Naive thymus-derived CD4-positive, alpha-beta T cell (primary cell): ENCODE measurements at places on chromosomes 4 and X. TPM values are rescaled to one million over a fixed set of nuclear protein-coding genes. Genes with fewer than 3 reads are reported as not detected.
A peak's percentile ranks its signal among the peaks of the same experiment; 100 is the strongest.

DNA sequence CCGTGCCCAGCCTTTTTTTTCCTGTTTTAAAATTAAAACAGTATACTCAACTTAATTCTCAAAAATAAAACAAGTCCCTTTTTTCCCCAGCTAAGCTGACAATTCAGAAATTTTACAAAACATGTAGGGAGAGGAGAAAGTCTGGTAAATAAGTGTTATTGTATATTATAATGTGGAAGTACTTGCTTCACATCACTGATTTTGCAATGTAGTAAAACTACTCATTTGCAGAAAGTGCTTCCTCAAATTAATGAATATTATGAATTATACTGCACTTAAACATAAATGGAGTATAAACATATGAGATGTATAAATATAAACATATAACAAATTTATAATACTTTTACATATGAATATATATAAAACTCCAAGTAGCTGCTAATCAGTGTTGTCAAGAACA lies 11.6 kb upstream of the H2AZ1 start:
- H3K4me1 ChIP-seq, result peaks cover 5% of the 10 kb centered on the region
- DNase-seq, result no peak
- H3K27ac ChIP-seq, result no peak overlapping the region
- H3K27me3 ChIP-seq, result no peaks in the 10 kb centered on the region

DNA sequence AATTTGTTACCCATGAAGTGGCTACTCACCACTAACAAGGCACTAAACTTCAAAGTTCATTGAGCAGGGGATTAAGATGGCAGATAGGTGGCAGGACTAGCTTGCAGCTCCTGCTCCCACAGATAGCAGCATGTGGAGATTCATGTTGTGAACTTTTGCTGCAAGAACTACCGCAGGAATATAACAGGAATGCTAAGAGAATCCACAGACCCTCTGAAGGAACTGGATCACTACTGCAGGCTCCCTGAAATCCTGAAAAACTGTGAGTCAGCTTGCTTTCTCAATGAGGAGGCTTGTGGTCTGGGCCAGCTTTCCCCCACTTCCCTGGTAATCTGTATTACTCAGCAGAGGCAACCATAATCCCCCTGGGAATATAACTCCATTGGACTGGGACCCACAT lies 118.5 kb upstream of the VCX2 start:
- no peak overlapping the region for H3K4me3 ChIP-seq
- H3K4me1 ChIP-seq, result no peaks in the 10 kb centered on the region
- no peak for DNase-seq
- H3K27ac ChIP-seq, result no peak overlapping the region

- H3K27me3 ChIP-seq, result no peaks in the 10 kb centered on the region
- DNase-seq, result peak; percentile 52
- no peaks in the 10 kb centered on the region for H3K36me3 ChIP-seq
- H3K27ac ChIP-seq, result no peak overlapping the region
- no peaks in the 10 kb centered on the region for H3K4me1 ChIP-seq
Observed at GRCh38 chrX:46796574-46797191, 37.8 kb upstream of the SLC9A7 start.

DNA sequence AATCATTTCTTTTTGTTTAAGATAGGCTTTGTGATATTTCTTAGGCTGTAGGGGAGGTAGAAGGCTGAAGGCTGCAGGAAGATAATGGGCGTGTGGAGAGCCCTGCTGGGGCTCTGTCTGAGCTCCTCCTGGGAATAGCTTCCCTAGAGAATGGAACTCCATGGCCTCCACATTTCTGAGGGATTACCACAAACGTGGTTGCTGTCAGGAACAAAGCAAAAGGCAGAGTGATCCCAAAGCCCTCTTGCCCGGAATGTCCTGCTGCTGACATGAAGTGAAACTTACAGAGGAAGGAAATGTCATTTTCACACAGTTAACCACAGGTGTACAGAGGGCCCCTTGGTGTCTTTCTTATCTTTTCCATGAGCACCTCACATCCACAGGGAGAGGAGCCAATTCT lies 89.3 kb downstream of the DDIT4L start:
- no peaks in the 10 kb centered on the region for H3K4me1 ChIP-seq
- DNase-seq, result no peak

- no peak overlapping the region for H3K27ac ChIP-seq
- no peak for DNase-seq
- no peaks in the 10 kb centered on the region for H3K27me3 ChIP-seq
- H3K4me1 ChIP-seq, result no peaks in the 10 kb centered on the region
- H3K36me3 ChIP-seq, result peaks cover 3% of the 10 kb centered on the region
Observed at GRCh38 chr4:73080789-73081188, 11.3 kb upstream of the COX18 start.

GRCh38 chrX:139642241-139642927 lies 65.6 kb downstream of the MCF2 start:
- H3K4me1 ChIP-seq, result no peaks in the 10 kb centered on the region
- H3K27me3 ChIP-seq, result no peaks in the 10 kb centered on the region
- H3K36me3 ChIP-seq, result no peaks in the 10 kb centered on the region
- no peak overlapping the region for H3K4me3 ChIP-seq
- DNase-seq, result no peak
- H3K27ac ChIP-seq, result no peak overlapping the region

DNA sequence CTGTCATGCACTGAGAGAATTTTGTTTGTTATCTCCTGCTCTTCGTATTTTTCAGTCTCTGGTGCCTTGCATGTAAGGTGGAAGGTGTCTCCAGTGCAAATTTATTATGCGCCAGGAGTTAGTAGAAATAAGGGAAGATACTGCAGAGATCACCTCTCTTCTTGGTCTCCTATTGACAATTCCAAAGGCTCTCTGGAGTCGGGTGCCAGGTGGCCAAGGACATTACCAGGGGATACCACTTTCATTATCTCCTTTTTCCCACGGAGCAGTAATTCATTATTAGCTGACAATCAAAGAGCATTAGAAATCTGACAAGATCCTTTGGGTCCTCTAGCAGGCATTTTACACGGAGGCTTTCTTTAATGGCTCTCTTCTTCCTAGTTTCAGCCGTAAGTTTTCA lies 26.0 kb downstream of the ADD1 start:
- peaks cover 13% of the 10 kb centered on the region for H3K4me1 ChIP-seq
- no peak overlapping the region for H3K4me3 ChIP-seq
- H3K27ac ChIP-seq, result no peak overlapping the region
- DNase-seq, result no peak
- no peaks in the 10 kb centered on the region for H3K36me3 ChIP-seq

DNA sequence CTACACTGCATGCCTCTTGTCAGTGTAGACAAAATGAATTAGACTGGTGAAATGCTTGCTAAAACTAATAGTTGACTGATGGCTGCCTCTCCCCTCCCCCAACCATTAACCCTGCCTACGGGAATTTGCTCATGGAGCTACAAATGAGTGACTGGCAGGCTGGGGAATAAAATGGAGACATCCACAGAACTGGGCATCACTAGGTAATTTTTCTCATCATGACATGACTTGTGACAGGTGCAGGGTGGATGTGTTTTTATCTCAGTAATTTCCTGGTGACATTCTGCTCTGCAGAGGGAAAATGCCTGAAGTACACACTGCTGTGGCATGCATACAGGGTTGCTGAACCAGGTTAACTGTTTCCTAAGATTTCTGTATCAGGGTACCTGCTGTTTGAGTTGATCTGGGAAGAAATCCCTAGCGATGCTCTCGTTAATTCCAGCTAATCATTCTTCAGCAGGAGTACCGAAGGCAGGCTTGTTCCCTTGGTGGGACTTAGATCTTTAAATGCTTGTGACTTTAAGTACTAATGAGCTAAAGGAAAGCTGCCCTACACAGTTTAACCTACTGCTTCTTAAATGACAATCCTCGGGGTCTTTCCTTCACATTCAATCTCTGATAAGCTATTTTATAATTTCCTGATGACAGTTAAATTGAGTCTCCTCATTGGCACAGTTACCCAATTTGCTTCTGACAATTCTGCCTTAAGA lies 376.3 kb upstream of the LCORL start:
- H3K4me3 ChIP-seq, result no peak overlapping the region
- DNase-seq, result no peak
- no peaks in the 10 kb centered on the region for H3K36me3 ChIP-seq
- no peaks in the 10 kb centered on the region for H3K27me3 ChIP-seq
- H3K4me1 ChIP-seq, result no peaks in the 10 kb centered on the region
- no peak overlapping the region for H3K27ac ChIP-seq

GRCh38 chr4:72112514-72113156 lies 80.8 kb downstream of the NPFFR2 start:
- H3K4me1 ChIP-seq, result no peaks in the 10 kb centered on the region
- H3K4me3 ChIP-seq, result no peak overlapping the region
- no peak overlapping the region for H3K27ac ChIP-seq
- H3K36me3 ChIP-seq, result no peaks in the 10 kb centered on the region

GRCh38 chr4:10983268-10983667 lies 298.7 kb upstream of the CLNK start:
- H3K4me1 ChIP-seq, result no peaks in the 10 kb centered on the region
- H3K27me3 ChIP-seq, result no peaks in the 10 kb centered on the region
- H3K36me3 ChIP-seq, result no peaks in the 10 kb centered on the region
- H3K4me3 ChIP-seq, result no peak overlapping the region

GRCh38 chrX:71111921-71112431 lies 599 bp upstream of the IL2RG start:
- H3K36me3 ChIP-seq, result peaks cover 20% of the 10 kb centered on the region
- H3K4me1 ChIP-seq, result peaks cover 27% of the 10 kb centered on the region
- DNase-seq, result peak; percentile 15
- H3K27me3 ChIP-seq, result no peaks in the 10 kb centered on the region
- H3K27ac ChIP-seq, result peak overlapping the region; percentile 96

DNA sequence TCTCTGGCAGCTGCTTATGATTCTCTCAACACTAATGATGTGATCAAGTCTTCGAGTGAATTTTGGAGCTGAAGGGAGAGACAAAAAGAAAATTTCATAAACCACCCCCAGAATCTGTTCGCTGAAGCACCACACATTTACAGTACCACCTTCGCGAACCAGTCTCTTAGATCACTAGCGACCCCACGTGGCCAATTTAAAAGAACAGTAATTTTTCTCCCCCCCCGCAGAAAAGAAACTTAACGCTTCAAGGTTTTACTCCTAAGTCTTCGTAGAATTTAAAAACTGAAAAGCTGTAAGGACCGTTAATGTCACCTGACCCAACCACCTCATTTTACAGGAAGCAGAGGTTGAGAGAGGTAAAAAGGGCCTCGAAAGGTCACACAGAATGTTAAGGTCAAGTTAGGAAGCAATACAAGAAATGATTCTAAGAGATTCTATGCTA lies 187.5 kb downstream of the QDPR start:
- H3K4me3 ChIP-seq, result no peak overlapping the region
- no peak overlapping the region for H3K27ac ChIP-seq
- H3K36me3 ChIP-seq, result no peaks in the 10 kb centered on the region

- no peak overlapping the region for H3K4me3 ChIP-seq
- DNase-seq, result no peak
- no peak overlapping the region for H3K27ac ChIP-seq
- no peaks in the 10 kb centered on the region for H3K4me1 ChIP-seq
- H3K36me3 ChIP-seq, result no peaks in the 10 kb centered on the region
- no peaks in the 10 kb centered on the region for H3K27me3 ChIP-seq
Observed at GRCh38 chr4:126532527-126532926, 1100.2 kb upstream of the INTU start.

DNA sequence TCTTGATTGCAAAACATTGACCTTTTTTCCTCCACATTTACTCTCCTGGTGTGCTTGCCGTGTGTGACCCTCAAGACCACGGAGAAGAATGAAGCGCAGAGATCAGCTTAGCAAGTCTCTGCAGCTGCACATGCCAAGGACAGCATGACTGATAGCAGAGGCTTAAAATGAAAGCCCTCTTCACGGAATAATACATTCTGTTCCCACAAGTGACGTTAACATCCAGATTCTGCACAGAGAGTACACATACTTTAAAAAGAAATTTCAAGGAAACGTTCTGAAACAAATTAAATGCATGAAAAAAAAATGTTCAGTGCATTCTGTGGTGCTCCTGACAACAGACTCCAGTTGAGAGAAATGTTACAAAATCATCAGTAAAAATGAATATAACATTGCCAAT lies 60.9 kb downstream of the SLC7A11 start:
- H3K36me3 ChIP-seq, result no peaks in the 10 kb centered on the region
- no peak overlapping the region for H3K4me3 ChIP-seq
- H3K27ac ChIP-seq, result no peak overlapping the region

GRCh38 chr4:80007745-80008149 lies 65.3 kb downstream of the ANTXR2 start:
- peaks cover 12% of the 10 kb centered on the region for H3K4me1 ChIP-seq
- no peaks in the 10 kb centered on the region for H3K36me3 ChIP-seq
- DNase-seq, result no peak
- no peak overlapping the region for H3K4me3 ChIP-seq

- no peaks in the 10 kb centered on the region for H3K36me3 ChIP-seq
- DNase-seq, result no peak
- H3K27me3 ChIP-seq, result no peaks in the 10 kb centered on the region
- H3K4me3 ChIP-seq, result no peak overlapping the region
- H3K4me1 ChIP-seq, result no peaks in the 10 kb centered on the region
Observed at GRCh38 chr4:134117392-134118183, 84.0 kb downstream of the PABPC4L start.

GRCh38 chrX:19640693-19641374 lies 125.5 kb upstream of the MAP3K15 start:
- DNase-seq, result no peak
- no peak overlapping the region for H3K27ac ChIP-seq
- H3K4me3 ChIP-seq, result no peak overlapping the region
- H3K4me1 ChIP-seq, result no peaks in the 10 kb centered on the region
- no peaks in the 10 kb centered on the region for H3K27me3 ChIP-seq

DNA sequence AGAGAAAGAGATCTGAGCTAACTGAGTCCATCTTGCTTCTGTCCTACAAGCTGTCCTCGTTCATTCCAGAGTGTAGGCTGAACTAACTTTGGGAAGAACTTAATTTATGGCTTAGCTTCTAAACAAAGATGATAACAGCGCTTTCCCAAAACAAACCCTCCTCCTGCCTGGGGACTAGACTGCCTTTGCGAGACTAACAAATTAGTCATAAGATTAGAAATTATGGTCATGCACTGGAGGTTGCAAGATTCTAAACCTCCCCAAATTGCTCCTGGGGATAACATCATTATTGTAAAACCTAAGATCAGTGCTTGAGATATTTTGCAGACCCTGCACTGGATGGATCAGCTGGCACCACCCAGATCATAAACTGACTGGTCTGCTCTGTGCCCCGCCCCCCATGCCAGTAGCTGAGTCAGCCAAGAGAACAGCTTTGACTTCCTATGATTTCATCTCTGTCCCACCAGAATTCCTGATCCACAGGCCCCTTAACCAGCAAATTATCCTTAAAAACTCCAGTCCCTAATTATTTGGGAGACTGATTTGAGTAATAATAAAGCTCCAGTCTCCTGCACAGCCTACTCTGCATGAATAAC lies 883.3 kb downstream of the TRIML1 start:
- no peaks in the 10 kb centered on the region for H3K4me1 ChIP-seq
- no peak for DNase-seq
- H3K36me3 ChIP-seq, result no peaks in the 10 kb centered on the region
- no peaks in the 10 kb centered on the region for H3K27me3 ChIP-seq
- H3K27ac ChIP-seq, result no peak overlapping the region
- H3K4me3 ChIP-seq, result no peak overlapping the region

The TMEM31 gene
- total RNA-seq, result not detected in 2 replicates

The JAKMIP1 gene
- not detected for total RNA-seq

The CEP135 gene
- total RNA-seq, result 20.6 TPM

The C4orf50 gene
- 0.08 TPM for total RNA-seq

The NPY1R gene
- not detected for total RNA-seq

The FGA gene
- not detected for total RNA-seq

The LRIT3 gene
- 0.35 TPM for total RNA-seq

The MSANTD1 gene
- 2.7 TPM for total RNA-seq

The PF4V1 gene
- total RNA-seq, result not detected

The RBM46 gene
- not detected for total RNA-seq
